T-helper 1 cell (primary cell): ENCODE measurements at places on chromosomes 3 and 15.

GRCh38 chr15:89912674-89913396 is at the start of gene ARPIN:
Gene ARPIN, minus strand, starts transcription at chr15:89912952. Its CDS starts 117 bp downstream, at chr15:89912835.
- DNase-seq: no peak

DNA sequence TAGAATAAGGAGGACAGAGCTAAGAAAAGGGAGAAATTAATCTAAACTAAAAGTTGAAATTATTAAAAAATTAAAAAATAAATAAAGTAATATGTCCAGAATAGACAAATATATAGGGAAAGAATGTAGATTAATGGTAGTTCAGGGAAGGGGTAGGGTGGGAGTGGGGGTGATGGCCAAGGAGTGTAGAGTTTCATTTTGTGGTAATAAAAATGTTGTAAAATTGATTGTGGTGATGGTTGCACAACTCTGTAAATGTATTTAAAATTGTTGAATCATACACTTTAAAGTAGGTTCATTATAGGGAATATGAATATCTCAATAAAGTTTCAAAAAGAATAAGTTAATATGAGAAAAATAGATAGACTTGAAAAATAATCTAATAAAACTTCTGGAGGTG is 21.0 kb upstream of the FNDC3B start:
- DNase-seq: no peak

- no peak for DNase-seq
Measured at GRCh38 chr3:156554515-156554841, 439 bp downstream of the SSR3 start.

- DNase-seq: no peak
Measured at GRCh38 chr3:187210545-187211327, 13.4 kb downstream of the RTP1 start.

DNA sequence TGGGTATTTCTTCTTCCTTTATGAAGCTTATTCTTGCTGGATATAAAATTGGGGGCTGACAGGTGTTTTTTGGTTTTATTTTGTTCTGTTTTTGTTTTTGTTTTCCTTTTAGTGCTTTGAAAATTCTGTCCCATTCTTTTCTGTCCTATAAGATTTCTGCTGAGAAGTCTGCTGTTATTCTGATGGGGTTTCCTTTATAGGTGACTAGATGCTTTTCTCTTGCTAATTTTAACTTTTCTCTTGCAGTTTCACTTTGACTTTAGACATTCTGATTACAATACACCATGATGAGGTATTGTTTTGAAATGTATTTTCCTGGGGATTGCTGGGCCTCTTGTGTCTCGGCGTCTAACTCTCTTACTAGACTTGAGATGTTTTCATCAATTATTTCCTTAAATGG is 22.8 kb downstream of the TTC14 start:
- no peak for DNase-seq

DNA sequence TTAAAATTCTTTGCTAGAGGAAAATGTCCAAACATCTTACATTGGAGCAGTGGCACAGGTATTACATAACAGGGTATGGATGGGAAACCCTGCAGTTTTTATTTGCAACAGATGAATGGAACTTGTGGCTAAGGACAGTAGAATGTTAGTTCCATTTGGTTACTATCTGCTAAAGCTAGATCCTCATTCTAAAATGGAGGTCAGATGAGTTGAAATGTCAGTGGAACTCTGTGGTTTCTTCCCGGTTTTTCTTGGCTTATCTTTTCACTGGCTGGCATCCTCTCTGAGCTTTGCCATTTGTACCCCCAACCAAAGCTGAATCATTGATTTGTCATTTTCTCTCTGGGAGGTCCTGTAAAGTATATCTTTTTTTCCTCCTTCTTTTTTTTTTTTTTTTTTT is 68.9 kb downstream of the ARMC8 start:
- DNase-seq: no peak
